ENCODE measurements at places on chromosomes 12 and 14.

- DNase-seq: no peak
Observed at GRCh38 chr12:47281667-47282171, 202.0 kb upstream of the AMIGO2 start.

GRCh38 chr12:74922117-74922516 is 287.5 kb downstream of the KCNC2 start:
- no peak for DNase-seq

DNA sequence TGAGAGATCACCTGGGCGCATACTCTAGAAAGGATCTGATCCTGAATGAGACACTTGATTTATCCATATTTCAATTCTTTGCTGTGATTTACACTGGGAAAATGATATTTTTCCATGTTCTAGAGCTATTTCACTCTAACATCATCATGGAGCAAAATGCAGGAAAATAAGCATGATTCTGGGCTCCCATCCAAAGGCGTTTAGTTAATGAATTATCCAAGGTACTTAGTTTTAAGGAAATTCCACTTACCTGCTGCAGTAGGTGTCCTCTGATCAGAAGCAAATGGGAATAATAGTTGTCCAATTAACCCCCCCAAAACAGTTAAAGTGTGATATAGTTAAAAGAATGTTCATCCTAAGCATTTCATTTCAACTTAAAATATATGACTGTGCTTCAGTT is 204.5 kb upstream of the PRKD1 start:
- DNase-seq: no peak

DNA sequence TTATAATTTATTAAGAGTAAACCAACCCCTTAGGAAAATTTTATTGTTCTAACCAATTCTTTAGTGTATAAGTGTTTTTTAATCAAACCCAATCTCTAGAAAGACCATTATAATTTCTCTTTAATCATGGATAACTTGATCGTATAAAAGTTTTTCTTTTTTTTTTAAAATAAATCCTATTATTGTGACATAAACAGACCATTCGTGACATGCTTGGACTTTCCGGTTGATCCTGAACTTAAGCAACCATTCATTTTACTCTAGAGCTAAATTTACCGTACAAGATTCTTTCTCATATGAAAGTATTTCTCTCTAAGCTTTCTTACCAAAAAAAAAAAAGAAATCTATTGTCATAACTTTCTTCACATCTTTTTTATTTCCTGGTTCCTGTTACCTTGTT is 32.6 kb upstream of the SLC38A4 start:
- DNase-seq: no peak

GRCh38 chr14:32683679-32684078 is 255.0 kb upstream of the NPAS3 start:
- DNase-seq: peak; percentile 51

DNA sequence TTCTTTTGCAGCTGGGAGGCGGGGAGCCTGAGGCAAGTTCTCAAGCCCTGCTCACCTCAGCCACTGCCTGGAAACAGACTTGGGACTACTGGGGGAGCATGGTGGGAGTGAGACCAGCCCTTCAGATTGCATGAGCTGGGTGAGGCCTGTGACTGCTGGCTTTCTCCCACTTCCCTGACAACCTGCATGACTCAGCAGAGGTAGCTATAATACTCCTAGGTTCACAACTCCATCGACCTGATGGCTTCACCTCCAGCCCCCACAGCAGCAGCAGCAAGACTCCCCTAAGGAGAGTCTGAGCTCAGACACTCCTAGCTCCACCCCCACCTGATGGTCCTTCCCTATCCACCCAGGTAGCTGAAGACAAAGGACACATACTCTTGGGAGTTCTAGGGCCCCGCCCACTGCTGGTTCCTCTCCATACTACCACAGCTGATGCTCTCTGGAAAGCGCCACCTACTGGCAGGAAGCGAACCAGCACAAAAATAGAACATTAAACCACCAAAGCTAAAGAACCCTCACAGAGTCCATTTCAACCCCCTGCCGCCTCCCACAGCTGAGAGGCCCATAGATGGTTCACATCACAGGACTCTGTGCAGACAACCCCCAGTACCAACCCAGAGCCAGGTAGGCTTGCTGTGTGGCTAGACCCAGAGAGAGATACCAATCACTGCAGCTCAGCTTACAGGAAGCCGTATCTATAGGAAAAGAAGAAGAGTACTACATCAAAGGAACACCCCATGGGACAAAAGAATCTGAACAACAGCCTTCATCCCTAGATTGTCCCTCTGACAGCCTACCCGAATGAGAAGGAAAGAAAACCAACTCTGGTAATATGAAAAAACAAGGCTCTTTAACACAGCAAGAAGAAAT is 68.7 kb downstream of the RPAP3 start:
- peak; percentile 33 for DNase-seq

DNA sequence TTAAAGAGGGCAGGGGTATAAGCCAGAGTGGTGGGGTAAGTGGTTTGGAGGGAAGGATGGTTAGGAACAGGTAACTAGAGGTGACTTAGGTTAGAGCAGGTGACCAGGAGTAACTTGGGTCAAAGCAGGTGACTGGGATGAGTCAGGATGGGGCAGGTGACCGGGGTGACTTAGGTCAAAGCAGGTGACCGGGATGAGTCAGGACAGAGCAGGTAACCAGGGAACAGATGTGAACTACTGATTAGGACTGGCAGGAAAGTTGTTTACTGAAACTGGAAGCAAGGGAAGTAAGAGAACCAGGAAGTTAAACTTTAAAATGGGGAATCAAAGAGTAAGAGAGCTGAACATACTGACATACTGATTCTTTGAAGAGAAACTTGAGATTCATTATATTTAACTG is 57.4 kb downstream of the FSCB start:
- no peak for DNase-seq

DNA sequence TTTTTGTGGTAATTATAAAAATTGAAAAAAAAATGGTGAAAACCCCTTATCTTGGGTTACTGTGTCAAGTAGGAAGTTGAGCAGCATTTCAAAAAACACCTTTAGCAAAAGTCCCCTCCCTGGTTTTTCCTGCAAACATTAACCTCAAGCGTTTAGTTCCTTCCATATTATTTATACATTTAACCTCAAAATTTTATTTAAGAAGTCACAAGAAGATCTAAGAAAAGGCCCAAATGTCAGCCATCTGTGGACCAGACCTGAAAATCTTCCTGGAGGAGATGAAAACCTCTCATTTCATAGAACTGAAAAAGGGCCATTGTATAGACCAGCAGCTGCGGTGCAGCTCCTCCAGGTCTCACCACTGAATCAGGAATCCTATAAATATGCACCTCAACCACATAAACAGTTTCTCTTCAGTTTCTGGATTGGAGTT is 40.4 kb upstream of the BTG1 start:
- no peak for DNase-seq

- DNase-seq: no peak
Observed at GRCh38 chr14:55794655-55795595, 214.9 kb downstream of the KTN1 start.
